ENCODE measurements at places on chromosomes 16 and 17.
A peak's percentile ranks its signal among the peaks of the same experiment; 100 is the strongest.

- DNase-seq: no peak
These were observed 59.3 kb downstream of the TMEM100 start for GRCh38 chr17:55663400-55663799.

DNA sequence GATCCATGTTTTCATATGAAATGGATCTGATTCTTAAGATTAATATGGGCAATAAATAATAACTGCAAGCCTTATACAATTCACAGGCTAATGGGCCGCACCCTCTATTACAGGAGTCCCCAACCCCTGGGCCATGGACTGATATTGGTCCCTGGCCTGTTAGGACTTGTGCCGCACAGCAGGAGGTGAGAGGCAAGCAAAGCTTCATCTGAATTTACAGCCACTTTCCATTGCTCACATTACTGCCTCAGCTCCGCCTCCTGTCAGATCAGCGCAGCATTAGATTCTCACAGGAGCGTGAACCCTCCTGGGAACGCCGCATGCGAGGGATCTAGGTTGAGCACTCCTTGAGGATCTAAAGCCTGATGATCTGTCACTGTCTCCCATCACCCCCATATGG lies 26.8 kb downstream of the METTL16 start:
- no peak for DNase-seq

- no peak for DNase-seq
These were observed 17.3 kb downstream of the XYLT1 start for GRCh38 chr16:17453364-17454038.

GRCh38 chr16:12062343-12063003 lies 85.9 kb downstream of the SNX29 start:
- DNase-seq: peak; percentile 44

GRCh38 chr17:39461926-39462569 lies 762 bp downstream of the CDK12 start:
- peak; percentile 39 for DNase-seq

GRCh38 chr16:81861915-81862314 lies 82.8 kb downstream of the PLCG2 start:
- no peak for DNase-seq

DNA sequence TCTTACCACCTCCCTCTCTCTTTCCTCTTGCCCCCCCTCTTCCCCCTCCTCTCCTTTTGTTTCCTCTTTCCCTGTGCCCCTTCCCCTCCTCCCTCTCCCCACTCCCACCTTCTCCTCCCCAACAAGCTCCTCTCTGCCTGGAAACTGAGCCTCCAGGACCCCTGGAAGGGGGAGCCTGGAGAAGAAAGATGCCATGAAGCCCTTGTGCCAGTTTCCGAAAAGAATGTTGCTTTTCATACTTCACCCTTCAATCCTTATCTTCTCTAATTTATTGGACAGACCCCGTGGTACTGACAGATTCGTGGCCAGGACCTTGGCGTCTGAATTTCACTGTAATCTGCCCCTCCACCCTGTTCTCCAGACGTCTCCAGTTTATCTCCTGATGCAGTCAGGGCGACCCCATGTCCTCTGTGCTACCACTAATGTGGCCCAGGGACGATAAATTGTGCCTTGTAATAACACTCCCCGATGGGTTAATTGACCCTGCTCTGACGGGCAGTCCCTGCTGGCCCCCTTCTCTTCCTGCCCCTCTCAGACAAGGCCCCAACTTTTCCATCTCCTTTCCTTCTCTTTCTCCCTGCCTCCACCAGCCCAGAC lies 138.4 kb upstream of the GSE1 start:
- DNase-seq: peak; percentile 69

GRCh38 chr17:61812747-61813146 lies 50.6 kb downstream of the BRIP1 start:
- no peak for DNase-seq

DNA sequence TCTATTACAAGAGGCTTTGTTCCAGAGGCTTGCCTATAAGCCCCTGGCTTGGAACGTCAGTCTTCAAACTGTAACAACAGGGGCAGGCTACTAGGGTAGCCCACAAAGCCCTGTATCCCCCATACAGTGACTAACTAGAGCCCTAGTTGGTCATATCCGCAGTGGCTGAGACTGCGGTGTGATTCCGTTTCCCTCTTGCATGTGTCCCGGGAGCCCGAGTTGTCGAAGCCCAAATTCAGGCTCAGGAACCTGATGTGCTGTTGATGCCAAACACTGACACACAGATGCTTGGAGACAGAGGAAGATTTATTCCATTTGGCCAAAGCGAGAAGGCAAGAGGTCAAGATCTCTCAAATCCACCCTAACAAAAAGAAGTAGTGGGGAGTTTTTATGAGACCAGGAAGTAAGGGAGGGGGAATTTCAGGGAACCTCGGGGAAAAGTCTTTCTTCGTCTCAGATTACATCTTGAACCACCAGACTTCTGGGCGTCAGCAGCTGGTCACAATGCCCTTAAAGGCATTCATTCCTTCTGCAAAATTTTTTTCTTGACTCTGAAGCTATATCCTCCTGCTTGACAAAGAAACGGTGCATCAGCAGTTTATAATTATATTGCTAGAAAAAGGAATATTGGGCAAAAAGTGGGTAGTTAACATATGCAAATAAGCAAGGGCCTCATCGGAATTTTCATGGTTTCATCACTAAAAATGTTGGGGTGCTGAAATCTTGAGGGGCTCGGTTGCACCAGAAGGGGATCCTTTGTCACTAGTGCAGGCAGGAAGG lies 879 bp downstream of the SLFN5 start:
- DNase-seq: peak; percentile 30

DNA sequence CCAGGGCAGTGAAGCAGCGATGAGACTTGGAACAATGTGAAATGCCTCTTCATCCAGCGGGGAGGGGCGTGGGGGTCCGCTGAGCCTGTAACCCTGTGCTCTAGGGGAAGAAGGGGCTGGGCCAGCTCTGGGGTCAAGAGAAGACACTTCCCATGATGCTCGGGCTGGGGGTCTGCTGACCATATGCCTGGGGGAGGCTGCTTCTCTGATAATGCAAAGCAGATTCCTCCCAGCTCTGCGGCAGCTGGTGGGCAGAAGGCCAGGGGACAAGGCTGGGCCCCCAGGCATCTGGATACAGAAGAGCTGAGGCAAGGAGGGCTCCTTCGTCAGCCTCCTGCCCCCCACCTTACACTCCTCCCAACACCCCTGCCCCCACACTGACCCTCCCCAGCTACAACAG lies 24.7 kb downstream of the NGFR start:
- DNase-seq: no peak

- peak; percentile 83 for DNase-seq
These were observed 2.7 kb downstream of the XYLT1 start for GRCh38 chr16:17467923-17468540.

DNA sequence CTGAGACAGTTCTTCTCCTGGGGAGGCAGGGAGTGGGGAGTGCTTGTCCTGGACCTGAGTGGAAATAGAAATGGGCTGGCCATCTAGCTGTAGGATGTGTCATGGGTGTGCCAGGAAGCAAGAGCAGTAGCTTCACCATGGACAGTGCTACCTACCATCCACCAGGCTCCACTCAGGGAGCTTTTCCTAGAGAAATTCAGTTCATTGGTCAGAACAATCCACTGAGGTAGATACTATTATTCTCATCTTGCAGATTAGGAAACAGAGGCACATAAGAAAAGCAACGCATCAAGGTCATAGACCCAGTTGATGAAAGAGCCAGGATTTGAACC lies 372.0 kb downstream of the SLC39A11 start:
- no peak for DNase-seq

GRCh38 chr17:2954898-2955445 lies 108.4 kb downstream of the OR1D5 start:
- peak; percentile 49 for DNase-seq

GRCh38 chr17:9519583-9520272 lies 55.9 kb downstream of the STX8 start:
- no peak for DNase-seq

DNA sequence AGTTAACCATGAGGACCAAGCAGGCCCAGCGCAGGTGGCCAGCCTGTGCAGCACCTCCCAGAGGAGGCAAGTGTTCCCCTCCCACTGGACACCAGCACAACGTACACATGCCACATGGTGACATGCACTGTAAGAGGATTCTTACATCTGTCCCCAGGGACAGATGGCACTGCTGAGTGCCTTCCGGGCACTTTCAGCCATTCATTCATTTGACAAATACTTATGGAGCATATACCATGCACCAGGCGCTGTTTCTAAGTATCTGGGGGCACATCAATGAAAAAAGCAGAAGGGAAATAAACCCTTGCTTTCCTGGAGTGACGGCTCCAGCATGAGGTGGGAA lies 79.6 kb downstream of the GAS7 start:
- no peak for DNase-seq

GRCh38 chr16:10671729-10672128 lies 23.0 kb downstream of the TEKT5 start:
- no peak for DNase-seq

GRCh38 chr16:47624563-47624962 lies 163.4 kb downstream of the PHKB start:
- DNase-seq: no peak

DNA sequence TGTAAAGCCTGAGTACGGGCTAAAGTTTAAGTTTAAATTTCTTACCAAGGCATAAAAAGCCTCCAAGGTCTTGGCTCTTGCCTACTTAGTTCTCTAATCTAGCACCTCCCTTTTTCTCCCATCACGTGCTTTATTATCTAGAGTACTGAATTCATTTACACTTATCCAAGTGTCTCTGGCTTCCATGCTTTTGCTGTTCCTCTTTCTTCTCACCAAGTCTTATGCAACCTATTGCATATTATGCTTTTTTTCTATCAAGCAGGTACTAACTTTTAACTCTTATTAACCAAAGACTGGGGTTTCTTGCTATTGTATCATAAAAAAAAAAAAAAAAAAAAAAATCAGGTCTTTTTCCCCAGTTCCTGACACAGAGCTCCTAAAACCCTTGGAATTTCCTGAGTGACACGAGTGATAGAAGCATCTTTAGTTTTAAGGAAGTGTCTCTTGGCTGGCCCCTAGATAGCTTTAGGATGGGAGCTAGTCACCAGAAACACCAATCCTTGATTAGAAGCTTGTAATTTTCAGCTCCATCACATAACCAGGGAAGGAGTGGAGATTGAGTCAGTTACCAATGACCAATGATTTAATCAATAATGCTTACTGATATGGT lies 44.9 kb downstream of the SSH2 start:
- DNase-seq: peak; percentile 47

DNA sequence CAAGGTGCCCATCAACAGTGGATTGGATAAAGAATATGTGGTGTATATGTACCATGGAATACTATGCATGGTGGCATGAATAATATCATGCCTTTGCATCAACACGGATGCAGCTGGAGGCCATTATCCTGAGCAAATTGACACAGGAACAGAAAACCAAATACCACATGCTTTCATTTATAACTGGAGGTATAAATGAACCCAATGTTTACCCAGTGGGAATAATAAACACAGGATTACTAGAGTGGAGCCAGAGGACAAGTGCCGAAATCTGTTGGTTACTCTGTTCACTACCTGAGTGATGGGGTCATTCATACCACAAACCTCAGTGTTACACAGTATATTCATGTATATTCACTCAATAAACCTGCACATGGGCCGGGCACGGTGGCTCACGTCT lies 125.2 kb downstream of the CDH11 start:
- no peak for DNase-seq

- no peak for DNase-seq
These were observed 722.6 kb upstream of the KIF2B start for GRCh38 chr17:53100126-53100525.

DNA sequence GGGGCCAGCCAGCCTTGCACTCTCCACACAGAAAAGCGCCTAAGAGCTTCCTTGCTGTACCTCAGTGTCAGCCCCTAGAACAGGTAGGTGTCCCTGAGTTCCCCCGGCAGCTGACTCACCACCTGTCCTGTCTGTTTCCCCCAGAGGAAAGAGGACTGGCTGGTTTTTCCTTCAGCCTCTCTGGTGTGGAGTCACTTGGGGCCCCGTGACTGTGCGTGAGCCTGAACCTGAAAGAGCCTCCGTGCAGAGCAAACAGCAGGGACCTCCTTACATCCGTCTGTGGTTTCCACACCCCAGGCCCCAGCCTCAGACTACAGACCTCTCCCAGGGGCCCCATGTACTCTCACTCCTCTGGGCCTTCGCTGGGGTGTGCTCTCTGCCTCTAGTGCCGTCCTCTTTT lies 87.8 kb downstream of the GNAO1 start:
- DNase-seq: peak; percentile 86

GRCh38 chr17:42784811-42785592 lies 4.6 kb downstream of the WNK4 start:
- DNase-seq: no peak
